ENCODE measurements at places on chromosomes 5 and 9. TPM values are rescaled to one million over a fixed set of nuclear protein-coding genes. Genes with fewer than 3 reads are reported as not detected.

IFNA2 gene
- not detected for total RNA-seq

DNA sequence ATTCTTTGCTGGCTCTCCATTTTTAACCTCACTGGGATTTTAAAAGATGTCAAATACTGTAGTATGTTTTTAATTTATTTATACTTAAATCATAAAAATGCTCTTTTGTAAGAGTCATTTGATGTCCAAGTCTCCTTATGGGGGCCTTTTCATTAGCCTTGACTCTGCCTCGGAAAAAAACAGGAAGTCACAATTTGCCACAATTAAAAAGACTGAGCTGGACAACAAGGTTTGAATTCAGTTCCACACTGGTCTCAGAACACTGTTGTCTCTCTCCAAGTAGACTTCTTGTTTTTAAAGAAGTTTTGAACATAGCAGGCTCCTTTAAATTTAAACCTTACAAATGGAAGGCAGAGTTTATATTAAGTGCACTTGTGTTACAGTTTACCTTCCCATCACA lies 444.2 kb downstream of the ACTL7B start:
- no peaks in the 10 kb centered on the region for H3K4me1 ChIP-seq
- no peak overlapping the region for H3K27ac ChIP-seq
- no peaks in the 10 kb centered on the region for H3K36me3 ChIP-seq
- no peak for DNase-seq

- no peak for DNase-seq
- no peak overlapping the region for H3K27ac ChIP-seq
- no peak overlapping the region for H3K4me3 ChIP-seq
- H3K36me3 ChIP-seq = peaks cover 17% of the 10 kb centered on the region
Observed at GRCh38 chr9:121333950-121334773, 35.9 kb downstream of the STOM start.

GRM6 gene
- not detected for total RNA-seq

Data from endodermal cell (in vitro differentiated cells).